ENCODE measurements at places on chromosomes 13 and 19.

- no peak for DNase-seq
Measured at GRCh38 chr13:72071713-72072112, 204.7 kb upstream of the DACH1 start.

DNA sequence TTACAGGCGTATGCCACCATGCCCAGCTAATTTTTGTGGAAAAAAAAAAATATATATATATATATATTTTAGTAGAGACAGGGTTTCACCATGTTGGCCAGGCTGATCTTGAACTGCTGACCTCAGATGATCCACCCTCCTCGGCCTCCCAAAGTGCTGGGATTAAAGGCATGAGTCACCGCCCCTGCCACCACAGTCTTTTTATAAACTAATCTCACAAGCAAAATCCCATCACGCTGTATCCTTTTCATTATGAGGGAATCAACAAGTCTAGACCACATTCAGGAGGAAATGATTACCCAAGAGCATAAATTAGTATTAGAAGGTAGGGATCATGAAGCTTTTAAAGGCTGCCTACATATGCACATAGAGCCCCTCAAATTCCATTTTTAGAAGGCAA, 210.6 kb upstream of the NBEA start:
- DNase-seq: no peak

DNA sequence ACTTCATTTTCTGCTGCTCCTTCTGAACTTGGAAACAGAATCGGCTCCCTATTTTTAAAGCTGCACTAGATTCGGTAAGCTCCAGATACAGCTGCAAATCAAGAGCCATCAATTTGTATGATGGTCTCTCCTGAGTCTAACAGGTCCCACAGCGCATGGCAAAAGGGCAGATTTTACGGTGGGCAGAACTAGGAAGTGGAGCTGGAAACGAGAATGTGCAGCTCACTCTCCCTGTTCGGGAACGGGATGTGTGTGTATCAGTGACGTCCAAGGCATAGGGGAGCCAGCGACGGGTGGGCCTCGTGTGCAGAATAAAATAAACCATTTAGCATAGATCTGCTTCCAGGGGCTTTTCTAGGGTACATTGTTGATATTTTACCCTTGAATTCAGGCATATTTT, 74.2 kb downstream of the COL4A1 start:
- DNase-seq: no peak

DNA sequence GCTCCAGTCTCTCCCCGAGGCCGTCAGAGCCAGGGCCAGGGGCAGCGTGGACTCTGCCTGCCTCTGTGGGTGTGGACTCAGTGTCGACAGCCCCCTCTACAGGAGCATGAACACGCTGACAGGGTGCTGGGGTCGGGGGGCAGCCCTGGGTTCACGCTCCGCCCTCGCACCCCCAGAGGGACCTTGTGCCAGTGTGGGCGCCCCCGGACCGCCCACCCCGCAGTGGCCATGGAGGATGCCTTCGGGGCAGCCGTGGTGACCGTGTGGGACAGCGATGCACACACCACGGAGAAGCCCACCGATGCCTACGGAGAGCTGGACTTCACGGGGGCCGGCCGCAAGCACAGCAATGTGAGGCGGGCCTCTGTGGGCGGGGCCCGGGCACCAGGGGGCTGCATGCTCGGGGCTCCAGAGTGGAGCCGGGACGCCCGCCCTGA, 8.3 kb downstream of the TRPM4 start:
- no peak for DNase-seq

DNA sequence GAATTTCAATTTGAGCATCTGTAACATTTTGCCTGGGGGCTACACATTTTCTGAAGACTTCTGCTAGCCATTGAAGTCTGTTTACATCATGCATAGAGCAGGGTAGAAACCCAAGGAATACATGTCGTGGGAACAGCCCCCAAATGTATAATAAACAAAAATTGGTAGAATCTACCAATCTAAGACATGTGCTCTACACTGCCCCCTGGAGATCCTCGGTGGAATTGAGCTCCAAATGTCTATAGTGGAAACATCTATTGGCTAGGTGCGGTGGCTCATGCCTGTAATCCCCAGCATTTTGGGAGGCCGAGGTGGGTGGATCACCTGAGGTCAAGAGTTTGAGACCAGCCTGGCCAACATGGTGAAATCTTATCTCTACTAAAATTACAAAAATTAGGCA, 57.3 kb downstream of the MBD3L2B start:
- no peak for DNase-seq

DNA sequence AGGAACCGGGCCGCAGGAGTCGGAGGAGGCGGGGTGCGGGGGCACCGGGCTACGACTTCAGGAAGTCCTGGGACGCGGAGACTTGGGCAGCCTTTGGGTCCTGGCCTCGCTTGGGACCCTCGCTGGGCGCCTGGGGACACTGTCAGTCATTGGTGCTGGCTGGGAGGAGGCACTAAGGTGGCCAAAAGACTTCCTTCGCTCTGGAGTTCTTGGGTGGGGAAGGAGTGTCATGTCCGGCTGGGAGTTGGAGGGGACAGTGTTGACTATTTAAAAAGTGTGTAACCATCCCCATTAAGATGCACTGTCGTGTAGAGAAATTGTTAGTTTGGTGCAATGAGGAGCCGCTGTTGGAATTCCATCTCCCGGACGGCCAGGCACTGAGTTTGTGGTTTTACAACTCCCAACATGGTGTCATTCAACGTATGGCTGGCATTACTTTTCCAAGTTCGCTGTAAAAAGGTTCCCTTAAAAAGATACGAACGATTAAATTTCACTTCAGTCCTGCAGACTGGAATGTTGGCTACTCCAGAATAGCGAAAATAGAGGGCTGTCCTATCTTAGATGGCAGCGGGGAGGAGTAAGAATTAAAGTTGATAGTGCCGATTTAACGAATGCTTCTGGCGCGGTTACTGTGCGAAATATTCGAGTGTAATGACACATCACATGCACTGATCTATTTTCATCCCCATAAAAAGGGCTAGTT, 776 bp downstream of the DNAJC3 start:
- DNase-seq: peak; percentile 26

- DNase-seq: no peak
Measured at GRCh38 chr13:50664951-50665350, 178.5 kb downstream of the DLEU7 start.

DNA sequence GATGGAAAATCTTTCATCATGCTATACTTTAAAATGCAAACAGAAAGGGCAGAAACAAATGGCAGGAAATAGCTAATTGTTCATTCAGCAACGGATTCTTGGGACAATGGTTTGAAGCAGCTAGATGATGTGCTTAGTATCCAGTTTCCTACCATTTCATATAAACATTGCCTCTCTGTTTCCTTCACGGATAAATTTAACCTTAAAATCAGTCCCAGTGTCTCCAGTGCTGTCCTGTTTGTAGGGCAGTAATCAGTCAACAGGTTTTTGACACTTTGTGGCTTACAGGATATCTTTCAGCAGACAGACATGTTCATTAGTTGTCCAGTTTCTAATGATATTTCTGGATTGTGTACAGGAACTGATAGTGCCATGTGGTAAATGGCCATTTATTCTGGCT, 24.7 kb upstream of the RB1 start:
- no peak for DNase-seq

GRCh38 chr13:34189946-34190345, 372.0 kb downstream of the RFC3 start:
- DNase-seq: no peak

DNA sequence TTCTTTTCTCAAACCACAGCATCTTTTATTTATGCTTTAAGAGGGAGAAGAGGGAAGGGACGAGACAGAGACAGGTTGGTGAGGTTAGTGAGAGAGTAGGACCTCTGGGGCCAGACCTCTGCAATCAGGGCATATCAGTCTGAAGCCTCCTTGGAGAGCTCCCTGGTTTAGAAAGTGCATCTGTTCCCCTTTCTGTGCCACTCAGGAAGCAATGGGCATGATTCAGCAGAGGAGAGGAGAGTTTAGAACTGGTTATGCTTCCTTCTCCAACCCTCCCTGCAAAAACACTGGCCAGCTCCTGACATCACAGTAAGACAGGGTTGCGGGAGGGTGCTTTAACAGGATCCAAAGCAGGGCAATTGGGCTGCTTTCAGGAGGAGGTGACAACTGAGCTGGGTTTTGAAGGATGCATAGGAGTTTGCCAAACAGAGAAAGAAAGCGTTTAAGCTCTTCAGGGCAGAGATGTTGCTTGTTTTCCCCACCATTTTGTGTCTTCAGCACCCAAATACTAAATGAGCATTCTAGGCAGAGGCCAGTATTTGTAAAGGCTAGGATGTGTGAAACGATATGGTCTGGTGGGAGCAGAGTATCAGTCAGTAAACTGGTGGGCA, 33.1 kb downstream of the CERS4 start:
- DNase-seq: no peak

DNA sequence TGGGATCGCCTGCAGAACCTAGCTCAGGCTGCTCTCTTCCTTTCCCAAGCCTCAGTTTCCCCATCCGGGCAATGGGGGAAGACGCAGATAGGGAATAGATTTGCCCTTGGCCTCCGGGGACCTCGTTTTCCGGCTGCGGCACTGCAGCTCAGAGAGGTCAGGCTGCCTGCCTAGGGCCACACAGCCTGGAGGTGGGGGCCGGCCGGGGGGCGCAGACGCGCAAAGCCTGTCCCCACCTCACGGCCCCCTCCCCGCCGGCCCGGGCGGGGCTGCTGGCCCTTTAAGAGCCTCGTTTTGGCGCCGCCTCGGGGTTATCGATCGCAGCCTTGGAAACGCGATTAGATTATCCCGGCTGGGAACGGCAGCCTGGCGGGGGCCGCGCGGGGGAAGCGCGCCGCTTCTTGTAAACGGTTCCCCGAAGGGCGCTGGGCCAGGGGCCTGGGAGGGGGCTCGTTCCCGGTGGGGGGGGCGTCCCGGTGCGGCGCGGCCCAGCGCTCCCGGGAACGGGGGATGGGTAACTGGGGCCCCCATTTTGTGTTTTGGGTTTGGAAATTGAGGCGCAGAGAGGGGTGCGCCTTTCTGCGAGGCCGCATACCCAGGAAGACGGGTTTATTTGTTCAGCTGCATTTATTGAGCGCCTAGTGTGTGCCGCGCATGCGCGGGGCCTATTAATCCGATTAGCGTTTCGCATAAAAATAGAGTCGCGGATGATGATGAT, 23.4 kb upstream of the TCF3 start:
- DNase-seq: no peak

DNA sequence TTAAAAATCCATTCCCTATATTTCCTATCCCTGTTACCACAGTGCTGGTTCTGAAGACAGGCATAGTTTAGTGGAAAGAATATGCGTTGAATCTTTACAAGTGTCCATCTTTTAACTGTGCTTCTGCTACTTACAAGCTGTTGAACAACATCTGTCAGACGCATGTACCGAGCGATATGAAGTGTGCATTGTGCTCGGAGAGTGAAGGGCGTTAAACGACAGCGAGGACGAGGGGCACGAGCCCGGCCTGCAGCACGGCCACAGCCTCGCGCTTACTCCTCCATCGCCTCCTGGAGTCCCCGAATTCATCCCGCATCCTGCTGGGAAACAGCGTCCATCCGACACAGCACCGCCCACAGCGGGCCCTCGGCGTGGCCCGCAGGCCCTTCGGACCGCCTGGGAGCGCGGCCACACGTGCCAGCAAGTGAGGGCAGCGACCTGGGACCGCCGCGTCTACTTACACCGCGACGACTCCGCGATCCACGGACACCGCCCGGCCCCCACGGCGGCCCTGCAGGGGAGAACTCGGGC, 514 bp downstream of the PCID2 start:
- peak; percentile 46 for DNase-seq

GRCh38 chr13:21897161-21897560, 226.3 kb downstream of the FGF9 start:
- no peak for DNase-seq

GRCh38 chr19:47381653-47382279, 32.7 kb downstream of the DHX34 start:
- no peak for DNase-seq

GRCh38 chr19:42281827-42282762, 13.0 kb downstream of the CIC start:
- no peak for DNase-seq

DNA sequence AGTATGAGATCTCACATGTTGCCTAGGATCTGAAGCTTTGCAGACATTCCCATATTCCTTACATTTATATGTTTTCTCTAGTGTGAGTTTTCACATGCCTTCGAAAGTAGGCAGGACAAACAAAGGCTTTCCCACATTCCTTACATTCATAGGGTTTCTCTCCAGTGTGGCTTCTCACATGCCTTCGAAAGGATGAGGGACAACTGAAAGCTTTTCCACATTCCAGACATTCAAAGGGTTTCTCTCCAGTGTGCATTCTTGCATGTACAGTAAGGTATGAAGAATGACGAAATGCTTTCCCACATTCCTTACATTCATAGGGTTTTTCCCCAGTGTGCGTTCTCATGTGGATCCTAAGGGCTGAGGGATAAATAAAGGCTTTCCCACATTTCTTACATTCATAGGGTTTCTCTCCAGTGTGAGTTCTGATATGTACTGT, 14.2 kb downstream of the ZNF699 start:
- no peak for DNase-seq

DNA sequence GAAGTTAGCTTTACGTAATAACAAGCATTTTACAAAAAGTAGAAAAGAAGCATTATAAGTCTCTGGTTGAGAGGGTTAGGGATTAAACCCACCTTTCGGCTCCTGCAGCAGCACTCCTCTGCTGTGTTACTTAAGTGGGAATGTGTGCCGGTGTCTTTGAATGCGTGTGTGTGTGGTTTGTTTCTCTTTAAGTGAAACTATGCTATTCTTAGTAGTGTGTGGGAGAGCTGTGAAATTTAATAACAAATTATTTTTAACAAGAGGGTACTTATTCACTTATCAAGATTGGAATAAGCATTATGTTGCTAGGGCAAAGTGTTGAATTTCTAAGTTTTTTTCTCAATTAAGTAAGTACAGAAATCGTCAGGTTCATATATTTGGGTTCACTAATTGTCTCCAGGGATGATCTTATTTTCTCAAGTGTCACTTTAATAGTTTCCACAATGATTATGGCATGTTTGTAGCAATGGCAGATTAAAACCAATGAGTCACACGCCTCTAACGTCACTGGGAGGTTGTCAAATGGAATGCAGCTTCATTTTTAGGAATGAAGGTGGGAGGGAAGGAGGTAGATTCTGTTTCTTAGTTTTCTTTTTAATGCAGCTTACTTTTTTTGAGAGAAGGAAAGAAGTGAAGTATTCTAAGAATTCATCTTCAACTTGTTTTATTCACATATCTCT, 151.3 kb downstream of the LMO7 start:
- DNase-seq: peak; percentile 40

- DNase-seq: peak; percentile 28
Measured at GRCh38 chr19:18657590-18658365, 20.9 kb downstream of the KLHL26 start.

DNA sequence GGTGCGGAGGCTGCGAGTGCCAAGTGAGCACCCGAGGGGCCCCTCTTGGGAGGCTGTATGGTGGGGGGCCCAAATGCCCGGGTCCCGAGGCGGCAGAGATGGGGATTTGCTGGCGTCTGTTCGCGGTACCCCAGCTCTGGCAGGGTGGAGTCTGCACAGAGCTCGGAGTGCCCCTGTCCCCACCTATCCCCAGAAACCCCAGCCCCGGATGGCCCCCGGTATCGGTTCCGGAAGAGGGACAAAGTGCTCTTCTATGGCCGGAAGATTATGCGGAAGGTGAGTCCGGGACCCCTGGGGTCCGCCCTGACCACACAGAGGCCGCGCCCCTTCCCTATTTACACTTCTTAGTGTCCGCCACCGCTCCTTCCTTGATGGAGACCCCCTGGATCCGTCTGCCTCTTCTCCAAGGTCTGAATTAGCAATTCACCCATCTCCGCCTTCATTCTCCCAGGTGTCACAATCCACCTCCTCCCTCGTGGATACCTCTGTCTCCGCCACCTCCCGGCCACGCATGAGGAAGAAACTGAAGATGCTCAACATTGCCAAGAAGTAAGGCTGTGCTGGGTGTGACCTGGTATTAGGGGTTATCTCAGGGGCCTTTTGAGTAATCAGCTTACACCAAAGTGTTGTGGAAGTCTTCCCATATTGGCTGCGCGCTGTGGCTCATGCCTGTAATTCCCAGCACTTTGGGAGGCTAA, 630 bp downstream of the PNPLA6 start:
- no peak for DNase-seq

All from AG08395 (cell line).